ENCODE measurements at places on chromosomes 1 and 21.

DNA sequence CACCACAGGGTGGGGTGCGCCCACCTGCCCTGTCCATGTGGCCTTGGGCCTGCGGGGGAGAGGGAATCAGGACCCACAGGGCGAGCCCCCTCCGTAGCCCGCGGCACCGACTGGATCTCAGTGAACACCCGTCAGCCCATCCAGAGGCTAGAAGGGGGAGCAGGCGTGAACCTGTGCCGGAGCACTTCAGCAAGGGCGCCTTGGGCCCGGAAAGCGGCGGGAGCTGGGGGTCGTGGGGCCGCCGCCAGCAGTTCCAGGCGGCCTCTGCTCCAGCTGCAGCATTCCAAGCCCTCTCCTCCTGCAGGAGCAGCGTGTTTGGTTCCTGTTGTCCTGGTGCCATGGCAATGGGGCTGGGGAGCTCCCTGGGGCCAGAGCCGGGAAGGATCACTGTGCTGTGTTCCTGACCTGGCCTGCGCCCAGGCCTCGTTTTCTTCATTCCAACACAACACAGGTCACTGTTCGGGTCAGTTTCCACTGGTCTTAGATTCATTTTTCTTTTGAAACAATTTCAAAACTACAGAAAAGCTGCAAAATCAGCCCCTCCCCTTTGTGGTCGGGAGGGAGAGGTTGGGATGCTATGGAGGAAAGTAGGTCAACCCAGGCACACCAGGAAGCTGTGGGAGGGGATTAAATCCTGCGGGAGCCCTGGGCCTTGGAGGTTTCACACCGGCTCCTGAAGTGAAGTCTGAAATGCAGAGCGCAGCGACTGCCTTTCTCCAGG lies 18.8 kb downstream of the SLX9 start:
- no peak for DNase-seq

- no peak for DNase-seq
These were observed 287.5 kb upstream of the DAB1 start for GRCh38 chr1:57711326-57711725.

- no peak for DNase-seq
These were observed 37.3 kb upstream of the SYT14 start for GRCh38 chr1:209900734-209901133.

DNA sequence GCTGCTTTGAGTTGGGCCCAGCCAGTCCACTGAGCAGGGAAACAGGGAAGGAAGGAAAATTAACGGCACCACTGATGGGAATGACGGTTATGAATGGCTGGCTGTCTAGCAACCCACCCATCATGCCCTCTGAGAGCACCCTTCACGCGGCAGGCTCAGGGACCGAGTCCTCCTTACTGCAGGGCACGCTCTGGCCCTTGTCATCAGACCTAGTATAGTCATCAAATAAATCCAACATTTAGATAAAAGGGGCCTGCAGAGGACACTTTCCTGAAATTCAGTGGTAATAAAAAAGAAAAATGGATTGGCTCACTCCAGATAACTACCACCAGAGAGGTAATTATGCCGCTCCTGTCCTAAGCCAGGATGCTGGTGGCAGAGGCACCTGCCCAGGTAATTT lies 509.4 kb downstream of the MATN1 start:
- DNase-seq, result no peak

DNA sequence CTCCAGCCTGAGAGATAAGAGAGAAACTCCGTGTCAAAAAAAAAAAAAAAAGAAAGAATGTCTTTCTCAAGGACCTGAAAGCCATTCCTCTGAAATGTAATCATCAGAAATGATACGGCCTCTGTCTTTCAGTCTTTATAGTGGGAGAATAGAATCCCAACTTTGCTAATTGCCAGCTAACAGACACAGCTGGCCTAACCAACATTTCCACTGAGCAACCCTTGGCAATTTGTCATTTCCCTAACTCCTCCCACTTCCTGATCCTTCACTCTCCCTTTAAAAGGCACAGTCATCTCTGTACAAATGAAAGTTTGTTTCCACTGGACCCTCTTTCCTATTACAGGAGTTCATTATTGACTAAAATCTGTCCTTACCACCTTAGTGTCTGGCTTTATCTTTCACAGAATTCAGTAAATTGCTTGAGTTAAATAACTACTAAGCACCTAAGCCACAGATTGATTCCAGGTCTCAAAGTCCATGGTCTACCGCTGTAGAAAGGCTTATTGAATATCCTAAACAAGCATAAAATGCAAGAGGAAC lies 4.3 kb upstream of the CBR1 start:
- no peak for DNase-seq

GRCh38 chr1:86396498-86396890 lies 371 bp upstream of the ODF2L start:
- DNase-seq, result no peak

- DNase-seq, result no peak
These were observed 26.4 kb downstream of the MYOM3 start for GRCh38 chr1:24085546-24085945.

GRCh38 chr21:45449658-45450422 lies 44.9 kb downstream of the COL18A1 start:
- no peak for DNase-seq

DNA sequence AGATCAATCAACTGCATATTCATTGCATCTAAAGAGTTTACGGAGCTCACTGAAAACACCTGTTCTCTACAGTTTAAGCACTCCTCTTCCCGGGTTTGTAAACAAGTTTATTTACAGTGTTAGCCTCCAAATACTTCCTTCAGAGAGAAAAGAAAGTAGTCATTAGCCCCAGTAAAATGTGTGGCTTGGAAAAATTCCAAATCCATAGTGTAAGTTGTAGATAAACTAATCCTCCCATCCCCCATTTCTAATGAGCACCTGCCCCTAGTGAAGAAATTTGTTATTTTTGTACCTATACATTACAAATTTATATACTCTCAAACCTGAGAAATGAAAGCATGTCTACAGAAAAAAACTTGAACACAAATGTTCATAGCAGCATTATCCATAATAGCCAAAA lies 21.9 kb downstream of the PUM1 start:
- DNase-seq, result no peak

GRCh38 chr1:43354936-43355335 lies 3.8 kb upstream of the CDC20 start:
- DNase-seq, result no peak

GRCh38 chr1:12472798-12473551 lies 145.0 kb downstream of the DHRS3 start:
- DNase-seq, result no peak

DNA sequence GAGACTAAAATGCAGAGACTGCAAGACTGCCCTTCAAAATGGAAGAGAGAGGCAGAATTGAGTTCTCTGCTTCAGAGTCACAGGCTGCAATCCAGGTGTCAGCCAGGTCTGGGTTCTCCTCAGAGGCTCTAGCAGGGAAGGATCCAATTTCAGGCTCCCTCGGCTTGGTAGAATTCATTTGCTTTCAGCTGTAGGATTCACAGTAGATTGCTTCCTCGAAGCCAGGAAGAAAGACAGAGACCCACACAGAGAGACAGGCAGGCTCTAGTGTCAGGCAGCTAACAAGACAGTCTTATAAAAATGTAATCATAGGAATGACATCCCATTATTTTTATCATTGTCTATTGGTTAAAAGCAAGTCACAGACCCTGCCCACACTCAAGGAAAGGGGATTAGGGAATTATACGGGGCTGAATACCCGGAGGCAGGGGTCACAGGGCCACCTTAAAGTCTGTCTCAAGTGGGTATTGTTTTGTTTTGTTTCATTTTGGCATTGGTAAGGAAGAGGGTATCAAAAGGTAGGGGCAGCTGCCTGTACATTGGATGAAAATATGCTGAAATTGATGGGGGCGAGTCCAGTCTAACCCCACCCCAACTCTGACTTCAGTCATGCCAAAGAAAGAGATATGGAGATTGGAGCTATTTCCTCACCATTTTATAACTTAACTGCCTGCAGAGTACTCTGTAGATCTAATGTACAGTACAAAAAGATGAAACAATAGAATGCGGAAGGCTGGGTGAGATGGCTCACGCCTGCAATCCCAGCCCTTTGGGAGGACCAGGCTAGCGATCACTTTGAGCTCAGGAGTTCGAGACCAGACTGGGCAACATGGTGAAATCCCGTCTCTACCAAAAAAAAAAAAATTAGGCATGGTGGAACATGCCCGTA lies 9.5 kb upstream of the TBCE start:
- DNase-seq, result no peak

DNA sequence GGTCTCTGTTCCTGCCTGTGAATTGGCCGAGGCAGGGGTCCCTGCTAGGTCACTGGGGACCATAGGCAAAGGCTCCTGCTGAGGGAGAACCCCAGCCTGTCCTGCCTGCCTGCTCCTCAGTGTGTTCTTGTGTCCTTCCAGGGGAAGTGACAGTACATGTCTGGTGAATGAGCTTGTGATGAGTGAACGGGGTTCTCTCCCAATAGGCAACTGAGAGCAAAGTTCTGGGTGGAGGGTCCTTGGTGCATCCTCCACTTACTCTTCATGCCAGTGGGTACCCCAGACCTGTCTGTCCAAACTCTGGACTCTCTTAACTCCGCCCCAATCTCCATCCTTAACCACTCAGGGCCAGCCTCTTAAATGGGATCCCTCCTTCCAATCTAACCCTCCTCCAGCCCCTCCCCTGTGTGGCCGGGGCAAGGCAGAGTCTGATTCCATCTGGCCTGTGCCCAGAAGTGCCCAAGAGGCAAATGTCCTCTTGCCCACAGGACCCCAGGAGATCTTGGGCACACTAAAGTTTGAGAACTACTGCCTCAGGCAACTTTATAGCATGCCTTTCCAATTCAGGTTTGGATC lies 2.0 kb downstream of the XKR8 start:
- DNase-seq, result no peak
